Stimulated activated CD4-positive, alpha-beta T cell treated with anti-CD3 and anti-CD28 coated beads, TNF-alpha, amount 100 ng/mL, for 48 hours (primary cell): ENCODE measurements at places on chromosomes 2 and 18.

DNA sequence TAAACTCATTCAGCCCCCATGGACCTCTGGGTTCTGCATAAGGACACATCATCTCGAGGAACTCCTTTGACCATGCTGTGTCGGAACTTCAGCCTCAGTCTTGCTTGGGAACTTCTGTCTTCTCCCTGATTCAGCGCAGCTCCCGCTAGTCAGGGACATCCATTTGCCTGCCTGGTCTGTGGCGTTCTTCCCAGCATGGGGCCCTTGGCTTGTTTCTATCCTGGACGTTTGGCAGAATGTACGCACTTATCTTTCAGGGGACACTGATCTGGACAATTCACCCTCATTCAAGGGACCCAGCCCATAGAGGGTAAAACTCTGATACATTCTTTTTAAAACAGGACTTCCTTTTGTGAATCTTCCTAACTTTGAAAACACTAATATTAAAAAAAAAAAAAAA, 75.8 kb upstream of the WIPF1 start:
- no peak for DNase-seq

DNA sequence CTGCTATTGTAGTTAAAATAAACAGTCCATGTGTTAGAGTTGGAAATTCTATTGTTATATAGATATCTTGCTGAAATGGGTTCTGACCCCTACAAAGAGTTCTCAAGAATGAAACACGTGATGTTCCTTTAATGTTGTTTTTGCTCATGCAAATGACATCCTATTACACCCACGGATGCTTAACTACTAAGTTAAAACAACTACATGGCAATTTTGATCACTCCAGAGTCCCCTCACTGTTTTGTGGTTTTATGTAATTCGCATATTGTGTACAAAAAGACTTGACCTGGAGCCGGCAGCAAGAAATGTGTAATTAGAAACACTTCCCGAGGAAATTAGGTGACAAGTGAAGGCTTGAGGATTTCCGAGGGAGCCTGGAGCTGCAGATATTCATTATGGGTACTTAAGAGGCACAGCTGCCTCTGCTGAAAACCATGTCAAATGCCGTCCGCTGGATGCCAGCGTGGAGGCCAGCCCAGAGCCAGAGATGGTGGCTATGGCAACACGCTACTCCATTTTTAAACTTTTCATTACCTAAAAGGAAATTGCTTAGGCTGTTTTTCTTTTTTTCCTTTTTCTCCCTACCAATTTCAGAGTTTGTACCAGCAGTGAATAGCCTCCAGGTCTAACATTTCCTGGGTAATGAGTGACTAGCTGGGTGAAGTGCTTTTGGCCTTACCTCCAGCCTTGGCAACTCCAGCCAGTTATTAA, 21.0 kb upstream of the CABLES1 start:
- no peak for DNase-seq

- DNase-seq, result no peak
These were observed 119.4 kb downstream of the RTTN start for GRCh38 chr18:70086085-70086484.

GRCh38 chr2:119475857-119476244, 44.2 kb downstream of the TMEM37 start:
- DNase-seq, result no peak

DNA sequence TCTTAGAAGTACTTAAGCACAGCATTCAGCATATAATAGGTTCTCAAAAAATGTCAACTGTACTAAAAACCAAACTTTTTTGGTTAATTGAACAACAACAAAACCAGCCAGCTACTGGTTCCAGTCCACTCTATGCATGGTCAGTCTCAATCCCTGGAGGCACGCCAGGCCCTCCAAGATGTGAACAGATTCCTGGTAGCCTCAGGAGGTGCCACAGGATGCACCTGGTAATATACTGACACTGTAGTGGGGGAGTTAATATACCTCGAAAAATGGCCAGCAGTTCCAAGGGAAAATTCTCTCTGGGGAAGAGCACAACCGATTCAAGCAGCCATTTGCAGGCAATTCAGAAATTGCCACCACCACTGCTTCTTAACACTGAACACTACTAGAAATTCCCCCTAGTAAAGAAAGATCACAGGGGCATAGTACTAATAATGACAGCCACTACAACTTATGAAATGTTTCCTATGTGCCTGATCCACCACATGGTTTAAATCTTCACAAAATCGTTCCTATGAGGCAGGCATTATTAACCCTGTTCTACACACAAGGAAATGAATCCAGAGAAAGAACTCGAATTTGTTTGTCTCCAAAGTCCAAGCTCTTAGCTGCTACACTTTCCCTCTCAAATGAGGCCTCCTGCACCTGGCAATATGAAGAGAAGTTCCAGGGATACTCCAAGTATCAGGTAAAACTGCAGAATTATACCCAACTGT, 3.4 kb downstream of the MGAT4A start:
- DNase-seq, result no peak

DNA sequence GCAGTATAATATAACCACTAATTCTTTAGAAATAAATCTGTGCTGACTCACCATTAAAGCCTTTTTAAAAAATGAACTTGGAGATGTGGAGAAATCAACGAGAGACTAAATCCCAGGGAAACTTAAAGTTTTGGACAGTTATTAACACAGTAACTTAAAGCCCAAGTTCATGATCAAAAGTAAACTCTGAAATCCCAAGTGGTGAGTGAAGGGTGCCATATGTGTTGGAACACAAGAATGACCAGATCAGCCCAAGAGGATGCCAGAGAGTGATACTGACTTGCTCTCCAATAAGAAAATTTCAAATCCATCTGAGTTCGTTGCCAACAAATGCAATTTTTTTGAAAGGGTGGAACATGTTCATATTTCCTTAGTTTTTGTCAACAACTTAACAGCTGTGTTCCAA, 838.1 kb upstream of the ACVR2A start:
- no peak for DNase-seq

GRCh38 chr2:8652774-8653426, 29.0 kb upstream of the ID2 start:
- DNase-seq, result no peak

- DNase-seq, result no peak
These were observed 15.0 kb downstream of the KCNJ13 start for GRCh38 chr2:232761301-232761907.

GRCh38 chr2:1584691-1585485, 159.4 kb downstream of the PXDN start:
- DNase-seq, result no peak

DNA sequence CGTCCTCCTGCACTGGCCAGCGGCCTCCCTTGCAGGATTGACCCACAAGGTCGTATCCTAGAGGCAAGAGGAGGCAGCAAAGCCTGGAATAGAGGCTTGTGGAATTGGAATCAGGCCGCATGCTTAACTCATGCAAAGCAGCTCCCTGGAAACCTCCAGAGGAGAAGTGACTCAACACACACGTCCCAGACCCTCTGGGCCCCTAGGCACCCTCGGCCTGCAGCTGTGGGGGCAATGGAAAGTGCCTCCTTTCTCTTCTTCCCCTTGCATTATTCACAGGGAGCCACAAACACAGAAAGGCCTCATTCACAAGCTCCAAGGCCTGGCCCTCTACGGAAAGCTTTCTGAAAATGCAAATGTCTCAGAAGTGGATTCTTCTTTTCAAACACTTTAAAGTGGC, 19.6 kb downstream of the SPATA3 start:
- no peak for DNase-seq

DNA sequence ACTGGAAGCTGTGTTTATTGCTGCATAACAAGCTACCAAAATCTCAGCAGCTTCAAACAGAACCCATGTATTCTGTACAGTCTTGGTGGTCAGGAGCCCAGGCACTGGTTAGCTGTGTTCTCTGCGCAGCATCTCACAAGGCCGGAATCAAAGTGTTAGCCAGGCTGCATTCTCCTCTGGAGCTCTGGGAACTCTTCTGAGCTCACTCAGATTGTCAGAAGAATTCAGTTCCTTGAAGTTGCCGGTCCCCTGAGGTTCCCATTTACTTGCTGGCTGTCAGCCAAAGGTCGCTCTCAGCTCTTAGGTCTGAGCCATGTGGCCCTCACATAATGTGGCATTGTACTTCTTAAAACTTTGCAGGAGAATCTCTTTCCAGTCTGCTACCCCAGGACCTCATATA, 123.6 kb upstream of the SMIM21 start:
- DNase-seq, result no peak

DNA sequence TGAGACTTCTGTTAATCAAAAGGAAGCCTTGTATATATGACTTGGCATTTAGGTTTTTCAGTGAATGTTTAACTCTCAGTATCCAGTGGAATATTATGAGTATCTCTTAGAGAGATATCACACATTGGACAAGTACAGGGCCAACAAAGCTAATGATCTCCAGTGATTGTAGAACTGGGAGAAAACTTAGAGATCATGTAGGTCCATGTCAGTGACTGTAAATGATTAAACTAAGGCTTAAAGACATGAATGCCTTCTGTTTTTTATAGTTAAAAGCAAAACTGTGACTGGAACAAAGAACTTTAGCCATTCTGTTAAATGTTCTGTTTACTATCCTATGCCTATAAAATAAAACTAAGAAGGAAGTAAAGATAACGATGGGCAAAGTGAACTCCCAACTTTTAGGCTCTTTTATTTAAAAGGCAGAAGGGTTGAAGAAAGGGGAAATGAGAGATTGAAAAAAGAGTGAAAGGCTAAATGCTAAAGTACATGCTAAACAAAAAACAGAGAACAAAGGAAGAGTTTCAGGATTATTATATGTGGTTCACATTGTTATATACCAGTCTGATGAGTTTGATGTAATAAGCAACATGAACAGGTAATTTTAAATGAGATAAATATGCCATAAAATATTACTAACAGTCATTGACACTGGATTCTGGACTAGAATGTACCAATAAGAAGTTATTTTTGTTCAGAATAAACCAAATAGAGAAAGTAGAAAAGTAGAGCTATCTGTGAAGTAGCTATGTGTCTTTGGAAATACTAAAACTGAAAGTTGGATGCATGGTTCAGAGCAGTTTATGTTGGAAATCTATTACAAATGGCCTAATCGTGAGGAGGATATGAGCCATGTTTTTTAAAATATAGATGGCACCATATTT, 37.1 kb upstream of the TNFRSF11A start:
- DNase-seq, result no peak

GRCh38 chr18:76937597-76937996, 115.2 kb downstream of the ZNF236 start:
- no peak for DNase-seq

DNA sequence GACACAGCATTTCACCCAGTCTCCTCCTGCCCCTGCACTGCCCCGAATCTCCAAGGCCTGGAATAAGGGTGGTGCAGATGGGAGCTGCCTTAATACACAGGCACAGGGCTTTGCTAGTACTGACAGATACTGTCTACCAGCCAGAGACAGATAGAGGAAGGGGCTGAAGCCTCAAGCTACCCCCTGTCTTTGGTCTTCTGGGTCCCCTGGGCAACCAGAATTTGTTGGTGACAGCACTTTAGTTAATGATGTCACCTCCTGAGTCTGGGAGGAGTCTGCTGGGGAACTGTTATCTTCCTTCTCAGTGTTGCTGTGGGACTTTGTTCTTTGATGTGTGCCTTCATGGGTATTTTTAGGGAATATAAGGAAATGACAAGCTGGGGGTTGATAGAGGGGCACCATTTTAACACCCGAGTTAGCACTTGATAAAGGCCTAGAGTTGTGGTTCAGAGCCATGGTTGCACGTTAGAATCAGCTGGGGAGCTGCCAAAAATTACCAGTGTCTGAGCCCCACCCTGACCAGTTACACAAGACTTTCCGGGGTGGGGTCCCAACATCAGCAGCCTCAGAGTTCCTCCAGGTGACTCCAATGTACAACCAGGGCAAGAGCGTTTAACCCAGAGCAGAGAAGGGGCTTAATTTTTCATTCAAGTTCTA, 136.8 kb downstream of the SMAD7 start:
- DNase-seq, result no peak

- DNase-seq, result no peak
These were observed 805.7 kb downstream of the SLC4A3 start for GRCh38 chr2:220433131-220433530.

DNA sequence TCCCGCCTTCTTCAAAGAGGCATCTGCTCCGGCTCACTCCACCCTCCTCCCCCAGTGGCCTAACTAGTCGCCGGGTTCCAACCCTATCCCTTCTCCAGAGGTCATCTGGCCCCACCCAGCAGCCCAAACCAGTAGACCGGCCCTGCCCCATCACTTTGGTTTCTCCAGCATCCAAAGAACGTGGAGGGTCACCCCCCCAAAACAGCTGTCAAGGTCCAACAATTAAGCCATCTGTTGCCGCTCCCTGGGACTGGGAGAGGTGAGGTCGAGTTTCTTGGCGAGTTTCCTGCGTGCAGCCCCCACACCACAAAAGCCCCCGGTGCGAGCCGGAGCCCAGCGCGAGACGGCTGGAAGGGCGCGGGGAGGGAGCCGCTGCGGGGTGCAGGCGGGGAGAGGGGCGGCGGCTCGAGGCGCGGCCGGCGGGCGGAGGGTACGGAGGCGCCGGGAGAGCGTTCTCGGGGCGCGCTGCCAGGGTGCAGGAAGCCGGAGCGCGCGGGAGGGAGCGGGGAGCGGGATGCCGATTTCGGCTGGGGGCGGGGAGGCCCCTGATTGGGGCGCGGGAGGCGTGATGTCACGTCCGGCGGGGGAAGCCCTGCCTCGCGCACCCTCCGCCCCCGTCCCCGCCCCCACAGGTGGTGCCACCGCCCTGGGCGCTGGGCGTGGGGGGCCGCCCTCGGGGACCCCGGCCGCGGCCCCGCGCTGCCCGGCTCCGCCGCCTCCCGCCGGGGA, 571 bp upstream of the GPC1 start:
- peak; percentile 68 for DNase-seq

- no peak for DNase-seq
These were observed 310.0 kb downstream of the DPP10 start for GRCh38 chr2:114752425-114752824.
